ENCODE measurements at places on chromosomes 2 and 18.

- no peak for DNase-seq
These were observed 72.7 kb upstream of the UBE2E3 start for GRCh38 chr2:180907731-180908130.

- DNase-seq: no peak
These were observed 135.6 kb upstream of the KYNU start for GRCh38 chr2:142741764-142742269.

DNA sequence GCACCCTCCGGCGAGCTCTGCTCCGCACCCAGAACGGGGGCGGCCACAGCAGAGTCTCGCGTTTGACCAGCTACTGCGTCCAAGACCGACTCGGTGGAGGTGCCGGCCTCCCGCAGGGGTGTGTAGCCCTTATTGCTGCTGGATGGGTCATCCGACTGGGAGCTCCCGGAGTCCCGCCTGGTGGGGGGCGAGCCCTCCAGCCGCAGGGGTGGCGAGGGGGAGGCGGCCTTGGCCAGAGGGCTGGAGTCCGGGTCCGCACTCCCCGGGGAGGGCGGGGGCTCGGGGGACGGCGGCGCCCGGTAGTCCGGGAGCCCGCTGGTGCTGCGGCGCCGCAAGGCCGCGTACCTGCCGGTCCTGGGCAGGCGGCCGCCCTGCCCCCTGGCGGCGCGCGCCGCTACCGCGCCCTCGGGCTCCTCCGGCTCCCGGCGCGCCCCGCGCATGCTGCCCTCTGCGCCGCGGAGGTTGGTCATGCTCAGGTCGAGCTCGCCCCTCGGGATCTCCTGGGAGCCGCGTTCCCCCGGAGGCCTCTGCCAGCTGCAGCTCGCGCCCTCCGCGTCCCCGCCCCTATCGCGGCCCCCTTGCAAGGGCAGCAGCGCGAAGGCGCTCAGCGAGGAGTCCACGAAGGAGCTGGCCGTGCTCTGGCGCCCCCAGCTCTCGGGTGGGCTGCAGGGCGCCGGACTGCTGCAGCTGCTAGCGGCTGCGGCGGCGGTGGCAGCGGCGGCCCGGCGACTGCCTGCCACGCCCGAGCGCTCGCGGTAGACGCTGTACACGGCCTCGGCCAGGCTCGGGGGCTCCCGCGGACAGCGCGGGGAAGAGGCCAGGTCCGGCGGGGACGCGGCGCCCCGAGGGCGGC lies 4.8 kb downstream of the TMEM200C start:
- DNase-seq: peak; percentile 13

- no peak for DNase-seq
These were observed 339.4 kb upstream of the TNP1 start for GRCh38 chr2:217199255-217199630.

DNA sequence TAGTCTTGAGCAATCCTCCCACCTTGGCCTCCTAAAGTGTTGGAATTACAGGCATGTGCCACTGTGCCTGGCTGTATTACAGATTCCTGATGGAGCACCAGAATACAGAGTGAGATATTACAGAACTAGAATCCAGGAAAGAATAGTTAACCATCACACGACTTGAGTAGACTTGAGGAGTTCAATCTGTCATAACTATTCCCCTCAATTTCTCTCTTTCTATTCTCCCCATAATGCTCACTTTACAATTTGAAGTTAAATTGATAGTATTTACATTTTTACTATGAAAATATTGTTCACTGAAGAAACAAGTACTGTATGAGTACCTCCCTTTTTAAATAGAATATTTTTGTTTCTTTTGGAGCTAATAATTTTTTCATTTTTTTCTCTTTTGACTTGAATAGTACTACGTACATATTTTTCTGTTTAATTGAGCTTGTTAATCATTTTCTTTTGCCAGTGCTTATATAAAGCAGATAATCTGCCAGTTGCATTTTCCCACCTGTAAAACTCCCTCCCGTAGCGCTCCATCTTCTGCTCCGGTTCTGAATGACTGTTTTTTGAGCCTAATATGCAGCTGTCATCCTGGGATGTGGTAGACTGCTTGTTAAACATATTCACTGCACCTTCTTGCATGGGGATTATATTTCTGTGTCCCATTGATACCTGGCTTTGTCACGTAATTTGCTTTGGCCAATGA lies 105.5 kb downstream of the MYCN start:
- no peak for DNase-seq

DNA sequence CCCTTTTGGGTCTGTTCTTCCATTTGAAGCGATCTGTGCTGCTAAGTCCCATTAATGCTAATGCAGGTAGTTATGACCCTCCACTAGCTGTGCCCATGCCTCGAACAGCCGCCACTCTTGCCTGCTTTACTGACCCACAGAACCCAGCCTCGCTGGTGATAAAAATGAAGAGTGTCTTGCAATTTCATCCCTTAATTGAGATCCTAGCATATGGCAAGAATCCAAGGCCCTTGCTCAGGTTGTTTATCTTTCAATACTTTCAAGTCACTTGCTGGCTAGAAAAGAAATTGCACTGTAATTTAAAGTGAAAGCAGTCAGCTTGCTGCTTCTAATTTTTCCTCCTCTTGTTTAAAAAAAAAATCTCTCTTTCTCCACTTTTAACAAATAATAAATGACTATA lies 73.6 kb downstream of the ZNF521 start:
- no peak for DNase-seq

DNA sequence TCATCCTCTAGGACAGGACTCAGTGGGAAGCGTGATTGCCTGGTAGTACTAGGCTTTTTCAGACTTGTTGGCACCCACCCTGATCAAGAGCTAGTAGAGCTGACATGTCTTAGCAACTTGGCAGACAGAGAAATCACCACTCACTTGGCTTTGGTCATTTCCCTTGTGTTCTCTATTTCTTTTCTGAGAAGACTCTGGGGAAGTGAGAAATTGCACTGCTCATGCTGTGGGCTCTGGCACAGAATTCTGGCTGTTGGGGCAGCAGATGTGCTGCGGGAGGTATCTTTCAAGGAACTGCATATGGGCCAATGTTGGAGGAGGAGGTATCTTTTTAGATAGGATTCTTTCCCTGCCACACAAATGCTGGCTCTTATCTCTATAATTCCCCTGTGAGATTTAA lies 529.1 kb upstream of the MEX3C start:
- DNase-seq: no peak

- DNase-seq: no peak
These were observed 108.0 kb upstream of the LDLRAD4 start for GRCh38 chr18:13110559-13110958.

DNA sequence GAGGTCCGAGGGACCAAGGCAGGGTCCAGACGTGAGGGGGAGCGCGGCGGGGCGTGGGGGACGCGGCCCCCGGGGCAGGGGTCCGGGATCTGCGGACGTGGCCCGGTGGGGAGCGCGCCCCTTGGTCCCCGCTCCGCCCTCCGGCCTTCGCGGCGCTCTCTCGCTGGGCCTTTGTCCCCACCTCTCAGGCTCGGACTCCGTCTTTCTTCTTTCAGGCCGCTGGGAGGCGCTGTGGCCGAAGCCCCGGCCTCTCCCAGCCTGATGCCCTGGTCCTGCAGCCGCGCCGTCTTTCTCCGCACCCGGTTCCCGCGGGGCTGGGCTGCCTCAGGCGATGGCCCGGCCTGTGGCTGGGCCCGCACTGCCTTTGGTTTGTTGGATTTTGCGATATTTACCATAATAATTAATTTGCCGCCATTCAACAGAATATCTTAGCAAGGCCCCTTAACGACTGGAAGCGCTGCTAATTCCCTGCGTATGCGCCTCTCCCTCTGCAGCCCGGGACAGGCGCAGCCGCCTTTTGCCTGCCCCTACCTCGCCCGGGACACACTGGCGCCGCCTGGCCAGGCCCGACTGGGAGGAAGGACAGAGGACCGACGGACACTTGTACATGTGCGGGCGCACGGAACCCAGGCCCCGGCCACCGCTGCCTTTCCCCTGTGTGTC lies 10.8 kb downstream of the SIX3 start:
- no peak for DNase-seq

GRCh38 chr2:225668606-225669266 lies 269.2 kb downstream of the NYAP2 start:
- peak; percentile 23 for DNase-seq

GRCh38 chr2:95158891-95159619 lies 593 bp downstream of the ZNF514 start:
- DNase-seq: no peak

GRCh38 chr2:234981197-234982095 lies 29.6 kb downstream of the SH3BP4 start:
- DNase-seq: no peak

DNA sequence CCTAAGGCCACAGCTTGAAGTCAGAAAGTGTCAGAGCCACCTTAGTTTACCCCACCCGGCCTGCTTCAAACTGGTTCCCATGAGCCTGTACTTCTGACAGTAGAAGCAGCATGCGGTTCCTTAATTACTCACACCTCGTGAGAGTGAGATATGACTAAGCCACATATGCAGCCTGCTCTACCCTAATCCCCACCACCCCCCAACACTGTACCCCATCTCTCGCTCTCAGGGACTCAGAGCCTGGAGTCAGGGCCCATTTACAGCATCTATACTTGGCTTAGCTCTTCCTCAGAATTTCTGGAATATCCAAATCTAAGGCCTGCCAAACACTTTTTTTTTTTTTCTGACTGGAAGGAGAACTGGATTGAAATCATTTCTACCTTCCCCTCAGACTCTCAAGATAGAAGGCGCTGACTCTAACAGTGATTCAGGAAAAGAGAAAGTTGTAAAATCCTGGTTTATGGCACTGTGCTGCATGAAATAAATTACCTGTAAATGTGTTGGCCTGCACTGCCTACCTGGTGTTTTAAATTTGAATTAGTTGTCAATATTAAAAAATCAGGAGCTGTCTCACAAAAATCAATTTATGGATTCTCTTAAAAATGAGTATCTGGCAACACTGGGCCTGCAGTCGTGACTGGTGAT lies 360.0 kb downstream of the RND3 start:
- DNase-seq: no peak

- no peak for DNase-seq
These were observed 359.9 kb upstream of the SLC14A2 start for GRCh38 chr18:45255197-45255890.

DNA sequence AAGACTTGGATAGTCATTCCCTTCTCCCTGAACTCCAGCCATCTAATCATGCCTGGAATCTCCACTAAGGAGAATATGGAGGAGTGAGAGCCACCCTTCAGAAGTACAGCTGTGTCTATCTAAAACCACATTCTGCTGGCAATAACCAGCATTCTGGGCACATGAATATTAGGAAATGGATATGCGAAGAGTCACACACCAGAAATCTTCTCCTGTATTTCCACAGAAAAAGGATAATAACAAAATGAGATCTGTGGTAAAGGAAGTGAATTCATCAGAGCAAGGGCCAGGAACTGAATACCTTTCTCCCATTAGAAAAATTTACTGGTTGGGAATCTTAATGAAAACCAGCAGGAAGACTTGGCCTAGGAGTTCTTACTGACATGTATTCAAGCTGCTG lies 218.8 kb downstream of the SCG2 start:
- DNase-seq: no peak

DNA sequence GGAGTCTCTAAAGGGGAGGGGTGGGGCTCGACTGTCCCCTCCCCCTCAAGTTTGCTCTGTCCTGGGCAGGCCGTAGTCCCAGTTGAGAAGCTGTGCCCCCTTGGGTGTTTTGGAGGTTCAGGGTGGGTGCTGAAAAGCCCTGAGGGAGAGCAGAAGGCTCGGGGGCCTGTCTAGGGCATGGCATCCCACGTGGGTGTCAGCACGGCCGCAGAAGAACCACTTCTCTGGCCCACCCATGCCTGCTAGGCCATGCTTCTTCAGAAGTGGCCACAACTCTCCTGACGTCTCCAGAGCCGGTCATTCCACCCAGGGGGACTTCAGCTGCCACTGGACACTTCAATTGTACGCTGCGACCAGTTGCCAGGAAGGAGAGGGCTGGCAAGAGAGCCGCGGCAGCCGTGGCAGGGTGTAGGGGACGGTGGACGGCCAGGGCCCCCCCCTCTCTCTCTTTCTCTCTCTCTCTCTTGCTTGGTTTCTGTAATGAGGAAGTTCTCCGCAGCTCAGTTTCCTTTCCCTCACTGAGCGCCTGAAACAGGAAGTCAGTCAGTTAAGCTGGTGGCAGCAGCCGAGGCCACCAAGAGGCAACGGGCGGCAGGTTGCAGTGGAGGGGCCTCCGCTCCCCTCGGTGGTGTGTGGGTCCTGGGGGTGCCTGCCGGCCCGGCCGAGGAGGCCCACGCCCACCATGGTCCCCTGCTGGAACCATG lies at the start of gene INPP5D:
TSS of gene INPP5D (plus strand) at position 546 of the 704 bp plus-strand sequence. CDS start at position 683, 137 bp downstream.
- peak; percentile 85 for DNase-seq

DNA sequence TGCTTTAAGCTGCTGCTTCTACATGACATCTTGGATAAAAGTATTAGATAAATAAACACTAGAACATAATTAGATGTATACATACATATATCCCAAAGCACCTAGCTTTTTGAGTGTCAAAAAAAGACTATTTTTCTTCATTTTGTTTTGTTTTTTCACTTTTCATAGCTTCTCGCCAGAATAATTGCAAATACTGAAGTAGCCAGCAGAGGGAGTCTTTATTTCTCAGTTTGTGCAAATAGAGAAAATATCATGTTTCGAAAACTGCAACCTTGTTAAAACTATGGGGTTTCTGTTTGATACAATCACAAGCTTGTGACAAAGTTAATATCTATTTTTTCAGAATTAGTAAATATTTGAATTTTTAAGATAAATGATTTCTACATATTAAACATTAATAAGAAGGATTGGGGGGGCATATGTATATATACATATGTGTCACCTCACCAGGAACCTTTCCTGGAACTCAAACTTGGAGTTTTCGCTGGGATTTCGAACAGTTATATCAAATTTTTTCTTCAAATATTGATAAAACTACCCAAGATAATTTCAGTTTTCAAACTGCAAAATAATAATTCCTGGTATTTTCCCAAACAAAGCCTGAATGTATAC lies 61.0 kb downstream of the GRB14 start:
- DNase-seq: no peak

Data from CD4-positive, alpha-beta T cell treated with Interleukin-6 at 100 ng/mL for 8 hours (primary cell).